ENCODE measurements at places on chromosomes 7 and 10. TPM values are rescaled to one million over a fixed set of nuclear protein-coding genes. Genes with fewer than 3 reads are reported as not detected.

DNA sequence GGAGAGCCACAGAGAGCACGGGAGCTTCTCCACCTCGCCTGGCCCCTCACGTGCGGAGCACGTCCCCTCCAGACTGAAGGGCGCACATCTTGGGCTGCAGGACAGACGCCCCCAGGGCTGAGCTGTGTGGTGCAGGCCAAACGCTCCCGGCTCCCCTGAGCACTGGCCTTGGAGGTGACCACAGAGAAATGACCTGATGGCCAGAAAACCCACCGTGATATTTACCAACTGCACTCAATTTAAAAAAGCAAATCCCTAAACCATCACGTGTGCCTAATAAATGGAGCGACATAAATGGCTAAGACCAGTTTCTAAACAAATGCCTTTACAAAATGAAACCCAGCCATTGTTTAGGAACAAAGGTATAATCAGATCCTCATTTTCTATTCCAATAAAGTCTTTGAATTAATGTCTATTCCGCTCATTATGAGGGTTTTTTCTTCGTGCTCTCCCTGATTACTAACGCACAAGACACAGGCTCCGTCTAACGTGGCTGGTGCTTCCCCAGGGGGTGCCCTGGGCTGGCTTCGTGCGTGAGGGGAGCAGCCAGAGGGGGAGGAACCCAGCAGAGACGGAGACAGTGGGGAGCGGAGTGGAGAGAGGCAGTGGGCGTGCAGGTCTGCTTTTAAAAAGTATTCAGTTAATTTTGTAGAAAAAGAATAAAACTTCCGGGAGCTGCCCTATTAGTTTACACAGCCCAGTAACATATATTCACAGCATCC is 190.3 kb downstream of the DNAJB6 start:
- no peak overlapping the region for H3K27ac ChIP-seq
- DNase-seq, result no peak
- H3K4me3 ChIP-seq, result no peak overlapping the region
- H3K4me1 ChIP-seq, result peaks cover 2% of the 10 kb centered on the region

DNA sequence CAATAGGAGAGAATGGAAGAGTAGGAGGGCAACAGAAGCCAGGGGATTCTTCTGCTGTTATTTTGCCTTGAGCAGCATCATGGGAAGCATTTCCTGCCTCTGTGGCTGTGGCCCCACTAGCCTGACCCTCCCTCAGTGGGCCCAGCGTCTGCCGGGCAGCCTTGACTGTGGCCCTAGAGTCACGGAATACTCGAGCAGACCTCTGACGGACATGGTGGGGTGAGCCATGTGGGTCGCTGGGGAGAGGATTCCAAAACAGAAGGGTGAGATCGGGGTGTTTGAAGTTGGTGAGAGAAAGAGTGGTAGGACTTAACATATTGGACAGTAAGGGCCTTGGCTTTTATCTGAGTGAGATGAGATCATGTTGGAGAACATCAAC is 8.3 kb upstream of the PRKAG2 start:
- no peak for DNase-seq
- peaks cover 22% of the 10 kb centered on the region for H3K27me3 ChIP-seq
- no peak overlapping the region for H3K4me3 ChIP-seq
- no peaks in the 10 kb centered on the region for H3K4me1 ChIP-seq

LIPK gene
- not detected for total RNA-seq

- H3K4me1 ChIP-seq, result peaks cover 6% of the 10 kb centered on the region
- DNase-seq, result peak; percentile 59
- H3K36me3 ChIP-seq, result no peaks in the 10 kb centered on the region
- H3K27ac ChIP-seq, result no peak overlapping the region
- peaks cover 25% of the 10 kb centered on the region for H3K27me3 ChIP-seq
- no peak overlapping the region for H3K4me3 ChIP-seq
Observed at GRCh38 chr7:127322351-127322750, 69.6 kb upstream of the GRM8 start.

All from activated CD4-positive, alpha-beta T cell treated with anti-CD3 and anti-CD28 coated beads, Interleukin-2, amount 10 ng/mL, durations not matched to agents 24 days and 14 days (primary cell).